ENCODE measurements at places on chromosomes 2 and 18. TPM values are rescaled to one million over a fixed set of nuclear protein-coding genes. Genes with fewer than 3 reads are reported as not detected.

- DNase-seq = no peak
- no peaks in the 10 kb centered on the region for H3K4me1 ChIP-seq
- no peak overlapping the region for H3K4me3 ChIP-seq
- no peak overlapping the region for H3K27ac ChIP-seq
Observed at GRCh38 chr2:147679191-147679954, 165.5 kb upstream of the ACVR2A start.

DNA sequence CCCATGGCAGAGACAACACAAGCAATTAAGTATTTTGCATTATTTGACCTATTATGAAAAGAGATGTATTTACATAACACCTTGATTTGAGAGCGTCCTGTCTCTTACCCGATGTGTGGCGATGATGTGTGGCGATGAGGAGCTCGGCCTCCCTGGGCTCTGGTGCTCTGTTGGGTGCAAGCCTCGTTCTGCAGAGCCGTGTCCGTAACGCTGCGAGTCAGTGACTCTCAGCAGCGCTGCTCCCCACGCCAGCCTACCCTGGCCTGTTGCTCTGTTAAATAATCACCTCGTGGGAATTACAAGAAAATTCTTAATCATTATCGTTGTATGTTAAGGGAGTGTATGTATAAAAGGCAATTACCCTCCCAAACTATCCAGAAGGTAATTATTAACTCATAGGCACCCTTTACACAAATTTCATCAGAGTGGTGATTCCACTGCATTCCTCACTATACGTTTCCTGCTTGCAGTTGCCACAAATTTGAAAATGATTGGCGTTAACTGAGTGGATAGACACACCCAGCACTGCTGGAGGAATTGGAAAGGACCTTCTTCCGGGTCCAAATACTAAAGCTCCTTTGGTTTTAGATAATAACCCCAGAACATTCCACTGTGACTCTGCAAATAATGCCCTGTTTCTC is 52.0 kb upstream of the NFATC1 start:
- no peak overlapping the region for H3K4me3 ChIP-seq
- H3K27ac ChIP-seq = no peak overlapping the region
- DNase-seq = no peak
- H3K4me1 ChIP-seq = peaks cover 6% of the 10 kb centered on the region
- H3K36me3 ChIP-seq = peaks cover 27% of the 10 kb centered on the region
- H3K27me3 ChIP-seq = no peaks in the 10 kb centered on the region

DNA sequence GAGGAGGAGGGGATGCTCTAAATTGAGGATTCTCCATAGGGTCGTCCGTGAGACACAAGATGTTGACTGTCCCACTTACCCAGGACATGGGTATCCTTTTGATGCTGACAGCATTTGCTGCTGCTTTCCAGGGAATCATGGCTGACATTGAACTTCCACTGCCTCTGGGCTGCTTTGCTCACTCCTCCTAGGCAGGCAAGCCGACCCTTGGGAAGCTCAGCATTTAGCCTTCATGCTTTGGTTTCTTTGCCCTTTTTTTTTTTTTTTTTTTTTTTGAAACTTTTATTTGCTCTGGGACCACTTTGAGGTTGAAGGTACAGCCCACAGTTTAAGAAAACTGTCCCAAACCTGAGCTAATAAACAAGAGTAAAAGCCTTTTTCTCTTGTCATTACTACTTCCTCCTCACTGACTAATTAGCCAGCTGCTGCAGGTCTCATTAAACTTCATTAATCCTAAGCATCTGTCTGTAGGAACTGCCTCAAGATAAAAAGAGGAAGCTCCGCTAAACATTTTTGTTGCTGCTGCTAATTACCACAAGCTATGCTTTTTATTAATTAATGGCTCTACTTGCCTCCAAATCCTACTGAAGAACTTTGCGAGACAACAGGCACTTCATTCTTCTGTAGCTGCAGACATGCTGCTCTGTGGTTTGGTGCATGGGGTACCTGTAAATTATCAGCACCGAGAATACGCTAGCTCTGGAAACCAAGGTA is 125.4 kb downstream of the SPTBN1 start:
- H3K27ac ChIP-seq = peak overlapping the region; percentile 81
- no peak overlapping the region for H3K4me3 ChIP-seq
- no peaks in the 10 kb centered on the region for H3K27me3 ChIP-seq
- no peak for DNase-seq

DNA sequence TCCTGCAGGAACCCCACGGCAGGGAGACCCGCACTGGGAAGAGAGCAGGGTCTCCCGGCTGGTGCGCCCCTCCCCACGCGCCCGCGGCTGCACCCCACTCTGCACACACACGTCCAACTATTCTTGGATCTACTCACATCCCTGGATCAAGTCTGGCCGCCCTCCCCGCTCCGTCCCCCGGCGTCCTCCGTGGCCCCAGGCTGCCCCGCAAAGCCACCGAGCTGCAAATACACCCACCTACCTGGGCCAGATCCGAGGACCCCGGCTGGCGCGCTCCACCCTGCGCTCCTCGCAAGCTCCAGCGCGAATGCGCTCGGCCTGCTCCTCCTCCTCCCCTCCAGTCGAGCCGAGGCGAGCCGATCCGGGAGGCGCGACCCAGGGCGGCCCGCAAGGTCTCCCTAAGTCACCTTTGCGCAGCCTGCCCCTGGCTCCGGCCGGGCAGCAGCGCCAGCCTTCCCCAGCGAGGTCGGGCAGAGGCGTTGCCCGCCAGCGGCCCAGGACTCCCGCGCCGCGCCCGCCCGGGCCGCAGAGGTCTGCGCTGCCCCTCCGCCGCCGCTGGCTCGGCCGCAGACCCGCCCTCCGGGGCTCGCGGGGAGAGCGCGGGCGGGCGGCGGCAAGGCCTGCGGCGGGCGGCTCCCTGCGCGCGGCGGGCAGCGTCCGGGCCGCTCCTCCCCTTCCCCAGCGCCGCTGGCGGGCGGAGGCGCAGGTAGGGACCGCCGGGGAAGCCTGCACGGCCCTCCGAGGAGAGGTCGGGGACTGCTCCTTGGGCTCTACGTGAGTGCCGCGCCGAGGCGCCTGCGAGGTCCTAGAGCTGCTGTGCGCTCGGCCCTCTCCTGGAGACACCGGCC is 126.0 kb downstream of the OSBPL1A start:
- H3K36me3 ChIP-seq = no peaks in the 10 kb centered on the region
- DNase-seq = no peak
- no peak overlapping the region for H3K27ac ChIP-seq
- H3K4me1 ChIP-seq = no peaks in the 10 kb centered on the region
- peaks cover 54% of the 10 kb centered on the region for H3K27me3 ChIP-seq
- H3K4me3 ChIP-seq = peak overlapping the region; percentile 49

GRCh38 chr2:193883820-193884219 is 1689.1 kb upstream of the TMEFF2 start:
- no peak for DNase-seq
- no peaks in the 10 kb centered on the region for H3K4me1 ChIP-seq
- no peaks in the 10 kb centered on the region for H3K27me3 ChIP-seq
- no peak overlapping the region for H3K4me3 ChIP-seq
- no peak overlapping the region for H3K27ac ChIP-seq

GRCh38 chr18:30280861-30281470 is 761.6 kb downstream of the DSC3 start:
- no peaks in the 10 kb centered on the region for H3K4me1 ChIP-seq
- no peak overlapping the region for H3K27ac ChIP-seq
- H3K27me3 ChIP-seq = no peaks in the 10 kb centered on the region
- DNase-seq = no peak
- no peaks in the 10 kb centered on the region for H3K36me3 ChIP-seq
- H3K4me3 ChIP-seq = no peak overlapping the region

PREPL gene
- total RNA-seq = 20.3 TPM

ZBTB7C gene
- total RNA-seq = not detected

ESPNL gene
- total RNA-seq = not detected

All from natural killer cell treated with Interleukin-12 subunit alpha and Interleukin-12 subunit beta and Interleukin-15 and Interleukin-18, amount 100 ng/mL, for 72 hours (primary cell).